ENCODE measurements at places on chromosomes 1 and 21.

- DNase-seq: no peak
These were observed 136.9 kb upstream of the SPATA6 start for GRCh38 chr1:48608882-48609281.

GRCh38 chr1:235324296-235324695, 3.7 kb downstream of the ARID4B start:
- no peak for DNase-seq

DNA sequence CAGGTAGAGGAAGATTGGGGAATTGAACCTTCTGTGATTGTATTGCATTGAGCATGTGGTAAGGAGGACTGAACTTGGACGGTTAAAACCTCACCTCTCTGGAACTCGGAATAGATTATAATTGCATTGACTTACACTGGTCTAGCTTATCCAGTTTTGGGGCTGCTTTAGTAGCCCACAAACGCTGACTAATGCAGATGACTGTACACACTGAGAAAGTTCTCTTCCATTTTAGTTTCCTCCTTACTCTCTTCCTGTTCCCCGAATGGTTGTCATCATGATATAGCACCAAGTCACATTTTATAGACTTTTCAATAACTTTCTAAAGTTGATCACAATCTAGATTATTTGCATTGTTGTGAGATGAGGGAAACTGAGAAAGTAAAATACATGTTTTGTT, 78.2 kb downstream of the NFIA start:
- no peak for DNase-seq

DNA sequence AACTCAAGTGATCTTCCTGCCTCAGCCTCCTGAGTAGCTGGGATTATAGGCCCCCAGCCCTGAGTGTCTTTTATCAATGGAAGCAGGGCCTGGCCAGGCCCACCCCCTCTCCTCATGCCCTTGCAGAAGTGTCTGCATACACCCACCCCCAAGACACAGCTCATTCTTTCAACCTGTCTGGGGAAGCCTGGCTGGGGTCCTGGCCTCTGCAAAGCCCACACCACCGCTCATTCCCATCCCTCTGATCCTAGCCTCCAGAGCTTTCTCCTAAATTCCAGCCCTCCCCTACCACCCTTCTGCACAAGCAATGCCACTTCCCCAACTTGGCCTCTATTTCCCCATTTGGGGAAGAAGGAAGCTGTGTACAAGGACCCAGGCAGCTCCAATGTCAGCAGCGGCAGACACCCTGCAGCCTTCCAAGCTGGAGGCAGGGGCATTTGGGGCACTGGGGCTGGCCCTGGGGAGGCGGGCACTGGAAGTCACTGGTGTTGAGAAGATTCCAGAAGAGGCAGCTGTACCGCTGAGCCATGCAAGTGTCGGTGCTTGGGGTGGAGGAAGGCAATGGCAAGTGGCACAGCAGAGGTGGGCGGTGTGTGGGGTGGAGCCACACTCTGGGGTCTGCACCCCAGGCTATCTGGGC, 33.7 kb upstream of the ARF1 start:
- no peak for DNase-seq

DNA sequence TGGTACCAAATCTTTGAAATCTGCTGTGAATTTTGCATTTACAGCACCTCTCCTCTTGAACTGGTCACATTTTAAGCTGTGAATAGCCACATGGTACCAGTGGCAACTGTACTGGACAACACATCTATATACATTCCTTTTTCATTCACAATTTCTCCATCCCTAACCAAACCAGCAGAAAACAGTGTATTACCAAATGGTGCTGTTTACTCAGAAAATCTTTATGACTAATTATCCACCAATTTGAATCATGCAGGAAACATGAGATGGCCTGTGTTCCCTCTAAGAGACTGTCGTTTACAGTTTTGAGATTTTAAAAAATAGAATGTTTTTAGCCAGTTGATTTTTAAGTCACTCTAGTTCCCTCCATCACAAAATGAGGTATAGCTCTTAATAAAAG, 17.6 kb upstream of the CCT8 start:
- no peak for DNase-seq

GRCh38 chr1:48596046-48596445, 124.0 kb upstream of the SPATA6 start:
- DNase-seq: no peak

DNA sequence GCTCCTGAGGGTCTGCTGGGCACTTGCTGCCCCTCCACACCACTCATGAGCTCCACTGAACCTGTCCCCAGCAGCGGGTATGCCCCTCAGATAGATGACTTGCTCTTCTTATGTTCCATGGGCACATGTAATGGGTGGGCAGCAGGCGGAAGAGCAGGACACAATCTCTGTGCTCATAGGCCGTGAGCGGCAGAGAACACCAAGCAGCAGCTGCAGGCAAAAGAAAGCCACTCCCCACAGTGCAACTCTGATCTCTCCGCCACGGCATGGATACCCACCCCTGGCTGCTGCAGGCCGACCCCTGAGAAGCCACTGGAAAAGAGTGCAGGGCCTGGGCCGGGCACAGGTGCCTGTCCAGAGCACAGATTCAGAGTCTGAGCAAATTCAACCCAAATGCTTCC, 135.2 kb upstream of the RUNX3 start:
- DNase-seq: no peak

GRCh38 chr1:60828944-60829343, 253.4 kb upstream of the NFIA start:
- DNase-seq: no peak

DNA sequence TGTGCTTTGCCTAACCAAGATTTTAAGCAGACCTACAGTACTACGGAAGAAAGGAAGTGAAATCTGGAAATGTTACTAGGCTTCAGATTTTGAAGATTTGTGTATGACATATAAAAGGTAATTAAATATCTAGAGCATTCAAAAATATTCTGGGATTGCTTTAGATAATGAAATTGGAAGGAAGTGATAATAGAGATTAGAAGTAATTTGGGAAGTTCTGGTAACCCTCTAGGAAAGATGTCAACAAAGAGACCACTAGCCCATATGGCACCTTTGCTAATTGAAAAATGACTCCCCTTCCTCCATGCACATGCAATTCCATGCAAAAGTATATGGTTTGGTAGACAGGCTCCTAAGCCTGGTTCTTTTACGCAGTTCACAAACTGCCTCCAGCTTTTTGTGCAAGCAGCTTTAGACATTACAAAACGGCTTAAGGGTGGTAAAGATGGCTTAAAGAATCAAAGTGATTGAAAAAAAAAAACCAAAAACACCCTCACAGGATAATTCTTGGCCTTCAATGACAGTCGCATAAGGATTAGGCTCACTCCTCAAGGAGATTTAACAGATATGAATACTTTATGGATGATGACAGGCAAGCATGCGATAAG, 81.8 kb downstream of the LRRC7 start:
- DNase-seq: no peak

DNA sequence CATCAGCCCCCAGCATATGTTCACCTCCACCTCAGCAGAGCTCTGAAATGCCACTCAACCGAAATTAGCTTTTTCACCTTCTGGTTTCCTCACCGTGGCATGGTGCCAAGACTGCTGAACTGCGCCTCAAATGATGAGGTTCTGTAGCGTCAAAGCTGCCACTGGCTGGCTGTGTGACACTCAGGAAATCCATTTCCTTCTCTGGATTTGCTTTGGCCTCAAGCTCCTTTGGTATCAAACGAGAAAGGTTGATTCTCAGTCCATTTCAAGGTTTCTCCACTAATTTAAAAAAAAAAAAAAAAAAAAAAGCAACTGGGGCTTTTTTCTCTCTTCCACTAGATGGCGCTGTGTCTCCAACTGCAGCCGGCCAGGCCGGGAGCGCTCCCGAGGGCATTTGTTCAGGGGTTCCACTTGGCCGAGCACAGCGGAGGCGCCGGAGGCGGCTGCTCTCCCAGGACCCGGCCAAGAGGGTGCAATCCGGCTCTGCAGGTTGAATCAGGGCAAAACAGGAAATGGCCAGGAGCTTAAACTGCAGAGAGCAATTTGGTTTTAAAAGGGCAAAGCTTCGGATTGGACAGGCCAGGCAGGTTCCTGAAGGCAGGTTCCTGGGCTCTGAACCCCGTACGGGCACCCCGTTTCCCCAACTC, 26.5 kb upstream of the PLA2G2C start:
- peak; percentile 36 for DNase-seq
